ENCODE measurements at places on chromosomes 4 and X.
A peak's percentile ranks its signal among the peaks of the same experiment; 100 is the strongest.

GRCh38 chr4:14513471-14513870, 488.8 kb upstream of the CPEB2 start:
- DNase-seq: no peak

DNA sequence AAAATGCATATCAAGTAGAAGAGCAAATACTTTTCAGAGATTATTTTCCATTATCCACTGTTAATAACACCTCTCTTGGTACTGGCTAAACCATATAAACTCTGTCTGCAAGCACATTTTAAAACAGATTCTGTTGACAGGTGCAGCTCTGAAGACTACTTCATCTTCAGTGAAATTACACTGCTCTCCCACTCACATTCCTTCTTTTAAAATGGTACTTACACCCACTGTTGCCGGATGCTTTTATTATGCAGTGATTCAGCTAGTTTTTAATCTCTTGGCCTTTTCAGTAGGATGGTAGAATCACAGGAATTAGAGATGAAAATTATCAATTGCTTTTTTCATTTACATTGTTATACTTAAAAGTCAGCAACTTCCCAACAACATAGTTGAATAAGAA, 381.6 kb downstream of the GASK1B start:
- DNase-seq: no peak

DNA sequence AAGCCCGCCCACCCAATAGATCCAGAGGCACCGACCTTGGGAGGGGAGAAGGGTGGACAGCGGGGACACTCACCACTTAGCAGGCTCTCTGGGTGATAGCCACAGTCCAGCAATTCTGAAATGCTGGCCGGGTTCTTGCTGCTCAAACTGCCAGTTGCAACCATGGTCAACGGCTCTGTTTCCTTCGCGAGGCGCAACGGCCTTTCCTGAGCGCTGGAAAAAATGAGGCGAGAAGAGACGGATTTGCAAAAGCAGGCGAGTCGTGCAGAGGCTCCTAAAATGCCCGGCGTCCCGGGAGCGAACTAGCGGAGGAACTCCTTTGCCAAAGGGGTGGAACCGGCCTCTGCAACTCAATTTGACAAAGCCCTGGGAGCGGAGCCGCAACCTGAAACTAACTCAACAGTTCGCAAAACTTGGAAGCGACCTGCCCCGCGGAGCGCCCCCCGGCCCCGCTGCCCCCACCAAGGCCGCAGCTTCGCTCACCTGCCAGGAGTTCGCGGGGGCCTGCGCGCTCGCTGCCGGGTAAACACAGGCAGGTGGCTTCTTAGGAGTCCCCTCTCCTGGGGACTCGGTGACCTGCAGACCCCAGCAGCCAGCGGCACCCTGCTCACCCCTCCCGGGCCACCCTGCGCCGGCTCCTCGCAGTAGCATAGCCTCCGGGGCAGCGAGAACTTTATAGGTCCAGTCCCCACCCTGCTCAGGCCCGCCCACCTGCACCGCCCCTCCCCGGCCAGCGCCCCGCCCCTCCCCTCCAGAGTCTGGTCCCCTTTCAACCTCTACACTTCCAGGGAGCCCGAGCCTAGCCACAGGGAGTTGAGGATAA, at the start of gene DDIT4L:
Gene DDIT4L, minus strand, starts transcription at position 649 of the 823 bp plus-strand sequence. Its CDS starts 485 bp downstream, at position 164.
- DNase-seq: peak; percentile 67

- DNase-seq: no peak
These were observed 148.3 kb upstream of the DGKK start for GRCh38 chrX:50618788-50619558.

DNA sequence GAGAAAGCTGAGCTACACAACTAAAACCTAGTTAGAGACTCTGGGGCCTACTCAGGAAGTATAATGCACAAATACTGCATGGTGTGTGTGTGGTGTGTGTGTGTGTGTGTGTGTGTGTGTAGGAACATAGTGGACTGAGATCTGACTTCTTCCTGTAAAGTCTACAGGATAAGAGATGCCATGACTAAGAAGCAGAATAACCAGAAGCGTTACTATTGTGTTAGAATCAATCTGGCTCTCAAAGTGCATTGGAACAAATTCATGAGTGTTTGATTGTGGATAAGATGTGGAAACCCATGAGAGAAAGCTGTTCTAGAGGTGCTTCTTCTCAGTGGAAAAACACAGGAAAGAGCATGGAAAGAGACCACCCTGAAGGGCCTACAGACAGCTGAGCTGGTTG, 302.1 kb downstream of the INPP4B start:
- no peak for DNase-seq
